ENCODE measurements at places on chromosomes 12 and 14. TPM values are rescaled to one million over a fixed set of nuclear protein-coding genes. Genes with fewer than 3 reads are reported as not detected.

Gene CINP
- 61.1 TPM for total RNA-seq

GRCh38 chr14:65042296-65042695, 55.6 kb downstream of the FNTB start:
- H3K4me3 ChIP-seq, result no peak overlapping the region
- no peak overlapping the region for H3K27ac ChIP-seq
- no peak for DNase-seq

- no peak for DNase-seq
- peaks cover 8% of the 10 kb centered on the region for H3K27me3 ChIP-seq
- H3K4me3 ChIP-seq, result no peak overlapping the region
- H3K4me1 ChIP-seq, result peaks cover 17% of the 10 kb centered on the region
- no peak overlapping the region for H3K27ac ChIP-seq
These were observed 233.3 kb upstream of the DAAM1 start for GRCh38 chr14:58954901-58955861.

Gene GPHN
- 12.6 TPM for total RNA-seq

DNA sequence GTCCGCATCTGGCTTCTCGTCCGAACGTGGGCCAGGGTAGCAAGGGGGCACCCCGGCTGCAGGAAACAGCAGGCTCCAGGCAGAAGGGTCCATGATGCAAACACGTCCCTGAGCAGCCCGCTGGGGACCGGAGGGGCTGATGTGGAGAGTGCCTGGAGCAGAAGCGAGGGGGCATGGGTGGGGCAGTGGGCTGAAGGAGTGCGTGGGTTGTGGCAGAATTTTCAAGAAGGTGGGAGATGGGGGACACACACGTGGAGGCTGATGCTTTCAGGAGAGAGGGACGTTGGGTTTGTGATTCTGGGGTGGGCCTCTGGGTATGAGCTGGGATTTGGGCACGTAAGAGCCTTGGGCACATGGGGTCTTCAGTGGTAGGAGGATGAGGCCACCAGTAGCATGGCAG, 45.6 kb upstream of the DLK1 start:
- peaks cover 5% of the 10 kb centered on the region for H3K36me3 ChIP-seq
- H3K4me3 ChIP-seq, result no peak overlapping the region
- H3K27me3 ChIP-seq, result peaks cover 6% of the 10 kb centered on the region
- H3K27ac ChIP-seq, result peak overlapping the region; percentile 95
- no peak for DNase-seq

DNA sequence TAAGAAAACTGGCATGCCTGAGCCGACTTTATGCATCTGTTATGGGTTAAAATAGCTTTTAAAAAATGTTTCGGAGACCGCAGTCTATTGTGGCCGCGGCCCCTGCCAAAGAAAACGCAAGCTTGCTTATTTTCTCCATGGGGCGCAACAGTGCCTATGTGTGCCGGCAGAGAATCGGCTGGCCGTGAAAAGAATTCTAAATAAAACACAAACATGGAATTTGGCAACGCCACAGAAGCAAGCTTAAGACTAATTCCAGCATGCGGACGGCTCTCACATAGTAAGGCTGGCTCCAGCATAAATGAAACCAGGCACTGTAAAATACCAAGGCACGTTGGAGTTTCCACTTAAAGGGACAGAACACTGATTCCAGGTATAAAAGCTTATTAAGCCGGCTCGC, 56.7 kb downstream of the BCL11B start:
- DNase-seq, result peak; percentile 53
- H3K4me1 ChIP-seq, result peaks cover 28% of the 10 kb centered on the region
- peaks cover 2% of the 10 kb centered on the region for H3K27me3 ChIP-seq
- no peaks in the 10 kb centered on the region for H3K36me3 ChIP-seq
- peak overlapping the region; percentile 23 for H3K27ac ChIP-seq

DNA sequence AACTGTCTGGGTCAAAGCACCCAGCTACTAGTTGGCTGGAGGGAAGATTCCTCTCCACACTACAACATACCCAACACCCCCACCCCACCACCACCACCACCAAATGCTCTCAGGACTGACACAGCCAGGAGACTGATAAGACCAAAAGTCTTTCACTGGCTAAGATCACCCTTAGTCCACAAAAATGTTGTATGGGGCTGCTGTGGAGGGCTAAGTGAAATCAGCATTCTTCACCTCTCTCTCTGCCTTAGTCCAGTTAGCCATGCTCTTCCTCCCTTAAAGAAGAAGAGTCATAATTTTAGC, 106.2 kb downstream of the NUAK1 start:
- H3K36me3 ChIP-seq, result no peaks in the 10 kb centered on the region
- peaks cover 61% of the 10 kb centered on the region for H3K4me1 ChIP-seq
- peak overlapping the region; percentile 16 for H3K27ac ChIP-seq
- no peaks in the 10 kb centered on the region for H3K27me3 ChIP-seq
- H3K4me3 ChIP-seq, result no peak overlapping the region

DNA sequence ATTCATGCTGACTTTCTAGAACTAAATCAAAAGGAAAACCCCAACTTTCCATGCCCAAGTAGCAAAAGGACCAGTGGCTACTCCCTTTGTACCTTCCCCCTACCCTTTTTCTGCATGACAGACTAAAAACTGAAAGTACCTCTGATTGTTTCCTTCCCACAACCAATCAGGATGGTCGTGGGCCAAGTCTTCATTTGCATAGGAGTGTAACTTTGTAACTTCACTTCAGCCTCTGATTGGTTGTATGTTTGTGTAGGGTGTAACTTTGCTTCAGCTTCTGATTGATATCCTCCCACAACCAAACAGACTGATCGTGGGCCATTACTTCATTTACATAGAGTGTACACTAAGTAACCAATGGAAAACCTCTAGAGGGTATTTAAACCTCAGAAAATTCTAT, 96.5 kb downstream of the DENND5B start:
- peaks cover 75% of the 10 kb centered on the region for H3K4me1 ChIP-seq
- H3K27ac ChIP-seq, result no peak overlapping the region
- no peak for DNase-seq
- peaks cover 21% of the 10 kb centered on the region for H3K36me3 ChIP-seq

Gene CSRP2
- total RNA-seq, result 27.5 TPM

Gene CFAP73
- total RNA-seq, result not detected

- no peak overlapping the region for H3K4me3 ChIP-seq
- DNase-seq, result no peak
- H3K36me3 ChIP-seq, result no peaks in the 10 kb centered on the region
- H3K27ac ChIP-seq, result no peak overlapping the region
- peaks cover 3% of the 10 kb centered on the region for H3K27me3 ChIP-seq
- H3K4me1 ChIP-seq, result peaks cover under 1% of the 10 kb centered on the region
These were observed 164.2 kb downstream of the CHST11 start for GRCh38 chr12:104620837-104621531.

DNA sequence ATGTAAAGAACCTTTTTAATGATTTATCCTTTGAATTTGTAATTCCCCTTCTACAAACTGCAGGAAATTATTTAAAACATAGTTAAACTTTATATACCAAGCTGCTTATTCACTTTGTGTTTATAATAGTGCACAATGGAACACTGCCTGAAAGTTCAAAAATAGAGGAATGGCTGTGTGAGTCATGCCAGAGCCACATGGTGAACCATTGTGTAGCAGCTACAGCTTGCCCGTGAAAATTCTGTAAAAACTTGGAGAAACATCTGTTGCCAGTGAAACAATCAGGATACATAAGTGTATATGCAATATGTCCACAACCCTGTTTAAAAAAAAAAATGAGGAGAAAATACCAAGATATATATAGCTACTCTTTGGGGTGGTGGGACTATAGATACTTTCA, 59.5 kb downstream of the VEZT start:
- H3K27me3 ChIP-seq, result peaks cover 3% of the 10 kb centered on the region
- peak overlapping the region; percentile 52 for H3K4me3 ChIP-seq
- DNase-seq, result peak; percentile 84
- H3K27ac ChIP-seq, result peak overlapping the region; percentile 70
- peaks cover 38% of the 10 kb centered on the region for H3K36me3 ChIP-seq
- H3K4me1 ChIP-seq, result peaks cover 32% of the 10 kb centered on the region

Gene TAC3
- not detected for total RNA-seq

DNA sequence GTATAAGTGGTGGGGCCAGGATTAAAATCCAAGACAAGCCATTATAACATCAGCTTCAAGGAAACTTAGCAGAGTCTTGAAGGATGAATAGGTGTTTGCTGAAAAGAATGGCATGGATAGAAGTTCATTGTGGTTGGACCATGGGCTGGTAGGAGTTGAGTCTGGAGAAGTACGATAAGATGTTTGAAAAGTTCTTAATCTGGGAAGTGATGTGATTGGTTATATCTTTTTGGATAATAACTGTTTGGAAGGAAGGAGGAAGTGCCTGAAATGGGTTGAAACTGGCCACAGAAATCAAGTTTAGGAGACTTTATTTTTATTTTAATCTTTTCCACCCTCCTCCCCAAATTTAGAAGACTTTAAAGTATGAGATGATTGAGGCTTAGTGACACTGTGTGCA, 4.9 kb downstream of the DENR start:
- peaks cover 45% of the 10 kb centered on the region for H3K36me3 ChIP-seq
- no peaks in the 10 kb centered on the region for H3K27me3 ChIP-seq
- no peak for DNase-seq
- 0 out of 2 replicates have a peak overlapping the region, but pooled peaks have one; percentile 9 for H3K27ac ChIP-seq
- H3K4me3 ChIP-seq, result no peak overlapping the region

Gene SMCO3
- total RNA-seq, result 0.12 TPM

DNA sequence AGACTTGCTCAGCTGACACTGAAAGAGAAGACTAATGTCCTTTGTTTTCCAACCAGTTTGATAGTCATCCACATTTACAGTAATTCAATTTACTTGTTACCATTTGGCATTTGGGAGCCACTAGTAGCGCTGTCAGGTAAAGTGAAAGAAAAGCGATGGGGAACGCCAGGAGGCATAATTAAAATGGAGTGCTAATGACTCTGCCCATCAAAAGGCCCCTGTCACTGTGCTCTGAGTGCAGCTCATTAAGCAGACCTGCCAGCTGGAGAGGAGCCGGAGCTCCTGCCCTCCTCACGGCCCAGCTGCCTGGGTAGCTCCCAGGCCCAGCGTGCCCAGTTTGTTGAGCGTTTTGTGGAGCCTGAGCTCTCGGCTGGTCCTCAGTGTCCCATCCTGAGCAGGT, 463.6 kb upstream of the CCDC196 start:
- no peaks in the 10 kb centered on the region for H3K27me3 ChIP-seq
- no peaks in the 10 kb centered on the region for H3K36me3 ChIP-seq
- no peaks in the 10 kb centered on the region for H3K4me1 ChIP-seq
- H3K4me3 ChIP-seq, result no peak overlapping the region
- no peak overlapping the region for H3K27ac ChIP-seq
- no peak for DNase-seq

Gene TMEM179
- total RNA-seq, result not detected

- peak overlapping the region; percentile 21 for H3K4me3 ChIP-seq
- H3K27ac ChIP-seq, result peak overlapping the region; percentile 64
- H3K36me3 ChIP-seq, result 0 out of 2 replicates have a peak, but pooled peaks cover 5% of the 10 kb centered on the region
- H3K27me3 ChIP-seq, result peaks cover 4% of the 10 kb centered on the region
- H3K4me1 ChIP-seq, result peaks cover 30% of the 10 kb centered on the region
- peak; percentile 95 for DNase-seq
These were observed 57.3 kb downstream of the GALNT16 start for GRCh38 chr14:69317102-69317755.

- H3K27ac ChIP-seq, result peak within 1 kb of the TSS; percentile 95
- H3K4me3 ChIP-seq, result peak within 1 kb of the TSS; percentile 93
- peaks cover 48% of the 10 kb centered on the region for H3K4me1 ChIP-seq
- DNase-seq, result peak; percentile 99
- peaks cover 2% of the 10 kb centered on the region for H3K27me3 ChIP-seq
- peaks cover 24% of the 10 kb centered on the region for H3K36me3 ChIP-seq
These were observed at the start of gene AMN1 for GRCh38 chr12:31728917-31729640. Gene AMN1 (minus strand): TSS chr12:31729021. CDS start chr12:31729008, 13 bp downstream.

Gene SMCO2
- not detected for total RNA-seq

- 0 out of 2 replicates have a peak, but pooled peaks cover 4% of the 10 kb centered on the region for H3K36me3 ChIP-seq
- H3K4me3 ChIP-seq, result peak overlapping the region; percentile 72
- peaks cover 6% of the 10 kb centered on the region for H3K4me1 ChIP-seq
These were observed 103.3 kb upstream of the FKBP4 start for GRCh38 chr12:2691345-2692071.

GRCh38 chr12:77575376-77575919, 255.2 kb upstream of the NAV3 start:
- no peaks in the 10 kb centered on the region for H3K27me3 ChIP-seq
- H3K27ac ChIP-seq, result no peak overlapping the region
- no peak for DNase-seq
- peaks cover 37% of the 10 kb centered on the region for H3K4me1 ChIP-seq
- no peak overlapping the region for H3K4me3 ChIP-seq
- H3K36me3 ChIP-seq, result no peaks in the 10 kb centered on the region

DNA sequence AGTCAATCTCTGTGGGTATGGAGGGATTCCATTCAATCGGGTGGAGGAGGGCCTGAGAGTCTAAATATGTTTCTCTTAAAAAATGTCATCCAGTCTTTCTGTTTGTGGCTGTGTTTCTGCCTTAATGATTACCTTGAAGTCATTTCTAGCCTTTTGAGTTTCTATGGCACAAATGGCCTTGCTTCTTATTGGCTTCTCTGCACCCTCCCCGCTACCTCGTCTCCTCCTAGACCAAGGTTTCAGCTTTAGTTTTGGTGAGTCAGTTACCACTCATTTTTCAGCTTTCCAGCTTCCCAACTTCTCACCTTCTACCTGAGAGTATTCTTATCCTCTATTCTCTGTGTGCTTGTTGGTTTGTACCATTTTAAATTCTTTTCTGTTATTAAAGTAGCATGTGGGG, 159.2 kb downstream of the SYNE2 start:
- DNase-seq, result no peak
- H3K36me3 ChIP-seq, result no peaks in the 10 kb centered on the region
- no peak overlapping the region for H3K27ac ChIP-seq
- no peak overlapping the region for H3K4me3 ChIP-seq

GRCh38 chr14:79369359-79370332, 841.7 kb downstream of the DIO2 start:
- H3K36me3 ChIP-seq, result no peaks in the 10 kb centered on the region
- no peaks in the 10 kb centered on the region for H3K27me3 ChIP-seq
- H3K4me3 ChIP-seq, result peak overlapping the region; percentile 9
- H3K27ac ChIP-seq, result peak overlapping the region; percentile 46

DNA sequence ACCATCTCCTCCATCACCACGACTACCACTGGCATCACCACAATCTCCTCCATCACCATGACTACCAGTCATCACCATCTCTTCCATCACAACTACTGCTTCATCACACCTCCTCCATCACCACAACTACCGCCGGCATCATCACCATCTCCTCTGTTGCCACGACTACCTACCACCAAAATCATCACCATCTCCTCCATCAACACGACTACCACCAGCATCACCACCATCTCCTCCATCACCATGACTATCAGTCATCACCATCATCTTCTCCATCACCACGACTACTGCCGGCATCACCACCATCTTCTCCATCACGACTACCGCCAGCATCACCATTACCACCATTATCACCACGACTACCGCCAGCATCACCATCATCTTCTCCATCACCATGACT, 89.5 kb downstream of the RIMBP2 start:
- H3K4me3 ChIP-seq, result no peak overlapping the region
- no peaks in the 10 kb centered on the region for H3K4me1 ChIP-seq
- H3K27me3 ChIP-seq, result no peaks in the 10 kb centered on the region
- H3K36me3 ChIP-seq, result no peaks in the 10 kb centered on the region

DNA sequence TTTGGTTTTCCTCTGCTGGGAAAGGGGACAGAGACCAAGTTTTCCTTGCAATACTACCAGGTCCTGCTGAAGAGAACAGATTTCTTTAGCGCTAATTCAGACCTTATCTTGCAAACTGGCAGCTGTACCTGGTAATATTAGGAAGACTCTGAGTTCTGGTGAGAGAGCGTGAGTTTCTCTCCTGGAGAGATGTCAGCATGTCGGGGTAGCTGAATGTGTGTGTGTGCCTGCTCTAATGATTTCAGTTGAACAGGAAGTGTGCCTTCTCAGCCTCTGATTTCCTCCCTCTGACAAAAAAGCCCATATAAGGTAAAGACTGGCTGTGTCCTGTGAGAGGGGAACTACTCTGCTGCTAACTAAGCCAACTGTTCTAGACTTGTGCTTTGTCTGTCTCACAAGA, 10.3 kb upstream of the ERP27 start:
- H3K4me1 ChIP-seq, result peaks cover 66% of the 10 kb centered on the region
- no peaks in the 10 kb centered on the region for H3K36me3 ChIP-seq
- H3K27me3 ChIP-seq, result no peaks in the 10 kb centered on the region
- DNase-seq, result peak; percentile 25
